ENCODE measurements at places on chromosomes 3 and 15. TPM values are rescaled to one million over a fixed set of nuclear protein-coding genes. Genes with fewer than 3 reads are reported as not detected.

PRR20G gene
- not detected for total RNA-seq

DNA sequence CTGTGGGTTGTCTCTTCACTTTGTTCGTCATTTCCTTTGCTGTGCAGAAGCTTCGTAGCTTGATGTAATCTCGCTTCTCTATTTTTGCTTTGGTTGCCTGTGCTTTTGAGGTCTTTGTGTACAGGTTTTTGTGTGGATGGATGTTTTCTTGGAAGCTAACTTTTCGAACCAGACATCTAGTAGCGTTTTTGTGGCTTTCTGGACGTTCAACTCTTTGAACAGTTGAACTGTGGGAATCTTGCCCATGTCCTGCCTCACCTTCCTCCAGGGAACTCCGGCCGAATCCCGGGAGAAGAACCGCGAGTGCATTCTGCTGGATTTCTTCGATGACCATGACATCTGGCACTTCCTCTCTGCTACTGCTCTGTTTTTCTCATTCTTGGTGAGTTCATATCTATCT, 70.6 kb downstream of the USF3 start:
- no peak for DNase-seq

- no peak for DNase-seq
These were observed 101.5 kb upstream of the CRBN start for GRCh38 chr3:3281024-3281423.

- DNase-seq: no peak
These were observed 68.8 kb downstream of the DNAJC13 start for GRCh38 chr3:132486099-132486498.

ITIH1 gene
- not detected for total RNA-seq

DNA sequence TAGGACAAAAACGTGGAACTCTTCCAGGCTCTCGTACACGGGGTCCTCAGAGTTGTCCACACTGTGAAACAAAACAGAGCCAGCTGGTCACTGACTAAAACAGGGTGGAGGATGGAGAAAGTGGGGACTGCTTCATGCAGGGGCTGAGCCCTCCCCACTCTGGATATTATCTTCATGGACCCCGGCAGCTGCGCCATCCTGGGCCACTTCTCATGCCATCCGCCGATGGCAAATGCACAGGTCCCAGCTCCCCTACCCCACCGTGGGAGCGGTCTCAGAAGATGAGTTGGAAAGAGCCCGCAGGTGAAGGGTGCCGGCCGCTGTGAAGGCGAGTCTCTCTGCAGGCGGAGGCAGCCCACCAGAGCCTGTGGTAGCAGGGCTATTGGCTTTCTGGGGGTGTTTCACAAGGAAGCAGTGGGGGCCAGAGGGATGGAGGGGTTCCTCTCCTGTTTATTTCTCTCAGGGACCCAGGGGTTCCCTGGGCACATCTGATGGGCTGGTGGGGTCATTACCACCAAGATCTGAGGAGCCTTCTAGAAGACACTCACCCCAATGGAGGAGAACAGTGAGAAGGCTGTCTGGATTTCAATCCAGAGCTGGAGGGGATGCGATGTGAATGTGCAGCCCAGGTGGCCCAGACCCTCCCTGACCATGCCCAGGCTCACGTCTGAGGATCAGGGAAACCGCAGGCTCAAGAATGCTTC, 177.3 kb downstream of the KLF13 start:
- no peak for DNase-seq
